ENCODE measurements at places on chromosomes 6 and 20.
A peak's percentile ranks its signal among the peaks of the same experiment; 100 is the strongest.

GRCh38 chr6:34616227-34616585 is 60.1 kb upstream of the SPDEF start:
- DNase-seq: no peak

DNA sequence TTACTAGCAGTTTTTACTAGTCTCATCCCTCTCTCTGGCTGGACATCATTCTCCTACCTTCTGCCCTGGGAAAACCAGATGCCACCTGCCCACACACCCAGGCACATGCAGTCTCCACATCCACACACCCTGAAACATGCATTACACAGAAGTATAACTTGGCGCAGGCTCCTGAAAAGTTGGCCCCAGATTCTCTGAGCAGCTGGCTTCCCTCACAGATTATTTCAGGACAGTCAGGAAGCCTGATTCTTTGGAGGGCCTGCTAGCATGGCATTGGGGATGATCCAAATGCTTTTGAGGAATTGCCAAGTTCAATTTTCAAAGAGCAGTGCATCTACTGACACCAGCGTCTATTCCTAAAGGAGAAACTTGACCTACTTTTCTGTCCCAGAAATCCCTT is 27.8 kb upstream of the KIF16B start:
- no peak for DNase-seq

DNA sequence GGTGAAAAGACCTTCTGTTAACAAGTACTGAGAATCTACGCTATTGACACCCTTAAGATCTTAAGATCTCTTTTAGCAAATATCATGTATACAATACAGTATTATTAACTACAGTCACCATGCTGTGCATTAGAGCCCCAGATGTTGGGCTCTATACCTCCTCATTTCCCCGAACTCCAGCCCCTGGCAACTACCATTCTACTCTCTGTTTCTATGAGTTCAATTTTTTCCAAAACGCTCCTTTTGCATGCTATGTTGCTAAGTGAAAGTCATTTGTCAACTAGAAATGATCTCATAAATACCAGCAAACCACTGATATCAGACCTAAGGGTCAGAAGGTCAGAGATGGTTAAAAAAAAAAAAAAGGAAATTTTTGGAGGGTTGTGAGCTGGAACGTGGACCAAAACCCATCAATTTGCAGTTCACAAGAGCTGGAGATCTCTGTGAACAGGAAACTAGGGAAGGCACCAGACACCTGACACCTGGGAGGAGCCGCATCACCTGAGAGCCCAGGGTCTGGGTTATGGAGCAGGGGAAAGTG is 122.0 kb upstream of the KCNK16 start:
- no peak for DNase-seq

DNA sequence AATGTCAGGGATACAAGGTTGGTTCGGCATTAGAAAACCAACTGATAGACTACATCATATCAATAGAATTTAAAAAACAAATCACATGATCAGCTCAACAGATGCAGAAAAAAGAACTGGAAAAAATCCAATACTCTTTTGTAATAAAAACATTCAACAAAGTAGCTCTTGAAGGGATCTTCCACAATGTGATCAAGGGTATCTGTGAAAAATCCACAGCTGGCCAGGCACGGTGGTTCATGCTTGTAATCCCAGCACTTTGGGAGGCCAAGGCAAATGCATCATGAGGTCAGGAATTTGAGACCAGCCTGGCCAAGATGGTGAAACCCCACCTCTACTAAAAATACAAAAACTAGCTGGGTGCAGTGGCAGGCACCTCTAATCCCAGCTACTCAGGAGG is 63.1 kb downstream of the ASCC3 start:
- DNase-seq: no peak

GRCh38 chr6:81998432-81998831 is 246.0 kb upstream of the TENT5A start:
- no peak for DNase-seq

DNA sequence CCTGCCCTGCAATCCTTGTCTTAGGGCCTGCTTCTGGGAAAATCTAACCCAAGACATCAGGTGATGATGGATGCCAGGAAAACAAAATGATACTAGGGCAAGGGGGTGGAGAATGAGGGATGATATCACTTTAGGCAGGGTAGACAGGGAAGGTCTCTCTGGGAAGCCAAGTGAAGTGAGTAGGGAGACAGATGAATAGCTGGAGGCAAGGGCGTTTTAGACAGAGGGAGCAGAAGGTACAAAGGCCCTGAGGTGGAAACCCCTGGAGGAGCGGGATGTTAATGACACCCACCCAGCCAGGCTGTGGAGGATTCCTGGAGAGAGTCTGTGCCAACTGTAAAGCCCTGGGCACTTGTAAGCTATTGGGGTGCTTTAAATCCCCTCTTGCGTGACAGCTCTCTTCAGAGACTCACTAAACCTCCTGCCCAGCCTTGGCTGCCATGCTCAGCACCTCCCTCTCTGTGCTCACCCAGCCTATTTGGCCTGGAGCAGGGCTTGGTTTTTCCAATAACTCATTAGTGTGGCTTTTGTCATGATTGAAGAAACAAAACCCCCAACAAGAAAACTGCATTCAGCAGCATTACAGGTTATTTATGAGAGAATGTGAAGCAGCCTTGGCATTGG is 12.4 kb upstream of the MDGA1 start:
- DNase-seq: no peak

- DNase-seq: peak; percentile 50
These were observed 28.9 kb upstream of the CCR6 start for GRCh38 chr6:167093922-167094432.

DNA sequence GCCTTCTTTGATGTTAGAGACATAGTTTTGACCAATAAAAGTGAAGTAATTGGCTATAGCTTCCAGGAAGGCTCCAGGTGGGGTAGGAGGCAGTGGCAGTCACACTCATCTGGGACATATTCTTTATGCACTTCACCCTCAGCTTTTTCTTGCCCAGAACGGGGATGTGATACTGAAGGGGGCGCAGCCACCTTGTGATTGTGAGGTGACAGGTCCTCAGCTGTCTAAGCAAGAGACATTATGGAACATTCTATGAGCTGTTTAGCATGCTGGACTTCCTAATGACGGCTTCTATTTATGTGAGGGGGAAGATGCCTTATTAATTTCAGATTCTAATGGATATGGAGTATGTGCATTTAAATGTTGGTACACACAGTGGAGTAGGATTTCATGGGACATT is 151.3 kb upstream of the ZFP64 start:
- DNase-seq: no peak

DNA sequence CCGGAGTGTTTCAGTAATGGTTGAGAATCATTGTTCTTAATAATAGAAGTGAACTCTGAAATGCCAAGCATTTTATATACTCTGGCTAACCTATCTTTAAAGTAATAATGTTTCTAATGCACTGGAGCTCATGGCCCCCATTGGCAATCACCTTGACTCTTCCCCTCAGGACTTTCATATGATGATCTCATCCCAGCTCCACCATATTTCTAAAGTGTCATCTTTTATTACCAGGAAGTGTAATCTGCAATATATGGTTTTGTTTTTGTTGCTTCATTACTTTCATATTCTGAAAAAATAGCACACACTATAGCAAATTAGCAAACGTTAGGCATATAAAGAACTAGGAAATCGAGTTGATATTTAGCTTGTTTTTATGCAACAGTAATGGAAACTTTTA is 60.3 kb downstream of the TULP4 start:
- no peak for DNase-seq

DNA sequence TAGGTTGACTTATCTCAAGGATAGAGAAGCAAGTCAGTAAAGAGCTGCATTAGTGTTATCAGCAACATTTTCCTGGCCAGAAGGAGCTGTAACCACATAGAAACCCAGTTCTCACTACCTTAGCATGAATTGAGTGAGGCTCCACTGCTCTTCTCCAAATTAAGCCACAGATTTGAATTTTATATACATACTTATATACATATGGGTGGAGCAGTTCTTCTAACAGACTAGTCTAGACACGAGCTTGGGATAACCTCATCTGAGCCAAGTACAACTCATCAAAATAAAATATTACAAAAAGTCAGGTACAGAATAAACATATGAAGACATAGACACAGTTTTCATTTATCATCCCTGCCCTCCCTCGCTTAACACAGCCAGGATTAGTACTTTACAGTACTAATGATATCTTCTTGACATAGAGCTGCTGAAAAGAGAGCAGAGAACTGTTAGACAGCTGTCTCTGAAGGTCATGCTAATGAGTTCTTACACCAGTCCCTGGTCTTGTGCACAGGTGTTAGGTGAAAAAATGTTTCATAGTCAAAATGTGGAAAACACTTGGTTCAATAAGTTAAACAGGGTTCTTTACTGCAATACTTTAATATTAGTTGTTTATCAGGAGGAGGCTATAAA is 147.4 kb upstream of the HTR1E start:
- DNase-seq: no peak

GRCh38 chr20:57813509-57814269 is 103.9 kb upstream of the PMEPA1 start:
- no peak for DNase-seq

- no peak for DNase-seq
These were observed 283.0 kb downstream of the HTR1B start for GRCh38 chr6:77180326-77180725.

GRCh38 chr6:151101161-151101815 is 138.5 kb upstream of the AKAP12 start:
- no peak for DNase-seq

DNA sequence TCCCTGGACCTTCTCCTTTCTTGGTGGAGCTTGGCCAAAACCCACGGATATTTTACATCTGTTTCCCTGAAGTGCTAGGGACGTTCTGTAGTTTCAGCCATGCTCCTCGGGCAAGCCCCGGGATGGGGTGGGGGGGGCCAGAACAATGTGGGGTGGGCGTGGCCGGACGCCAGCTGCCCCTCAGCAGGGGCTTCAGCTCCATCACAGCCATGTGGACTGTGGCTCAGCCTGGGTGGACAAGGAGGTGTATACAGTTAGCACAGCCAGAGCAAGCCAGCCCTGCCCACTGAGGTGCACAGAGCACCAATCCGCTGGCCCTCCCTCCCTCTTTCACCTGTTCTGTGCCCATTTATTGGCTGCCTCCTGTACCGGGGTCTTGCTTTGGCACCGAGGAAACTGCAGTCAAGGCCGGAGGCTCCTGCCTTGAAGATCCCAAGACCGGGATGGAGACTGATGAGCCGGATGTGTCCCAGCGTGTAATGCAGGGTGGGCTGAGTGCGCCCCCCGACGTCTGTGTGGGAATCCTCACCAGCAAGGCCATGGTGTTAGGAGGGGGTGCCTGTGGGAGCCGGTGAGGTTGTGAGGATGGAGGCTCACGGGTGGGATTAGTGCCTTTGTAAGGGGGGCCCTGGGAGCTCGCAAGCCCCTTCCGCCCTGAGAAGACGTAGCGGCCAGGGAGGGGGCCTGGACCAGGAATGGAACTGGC is 28.0 kb downstream of the FRMD1 start:
- DNase-seq: no peak

DNA sequence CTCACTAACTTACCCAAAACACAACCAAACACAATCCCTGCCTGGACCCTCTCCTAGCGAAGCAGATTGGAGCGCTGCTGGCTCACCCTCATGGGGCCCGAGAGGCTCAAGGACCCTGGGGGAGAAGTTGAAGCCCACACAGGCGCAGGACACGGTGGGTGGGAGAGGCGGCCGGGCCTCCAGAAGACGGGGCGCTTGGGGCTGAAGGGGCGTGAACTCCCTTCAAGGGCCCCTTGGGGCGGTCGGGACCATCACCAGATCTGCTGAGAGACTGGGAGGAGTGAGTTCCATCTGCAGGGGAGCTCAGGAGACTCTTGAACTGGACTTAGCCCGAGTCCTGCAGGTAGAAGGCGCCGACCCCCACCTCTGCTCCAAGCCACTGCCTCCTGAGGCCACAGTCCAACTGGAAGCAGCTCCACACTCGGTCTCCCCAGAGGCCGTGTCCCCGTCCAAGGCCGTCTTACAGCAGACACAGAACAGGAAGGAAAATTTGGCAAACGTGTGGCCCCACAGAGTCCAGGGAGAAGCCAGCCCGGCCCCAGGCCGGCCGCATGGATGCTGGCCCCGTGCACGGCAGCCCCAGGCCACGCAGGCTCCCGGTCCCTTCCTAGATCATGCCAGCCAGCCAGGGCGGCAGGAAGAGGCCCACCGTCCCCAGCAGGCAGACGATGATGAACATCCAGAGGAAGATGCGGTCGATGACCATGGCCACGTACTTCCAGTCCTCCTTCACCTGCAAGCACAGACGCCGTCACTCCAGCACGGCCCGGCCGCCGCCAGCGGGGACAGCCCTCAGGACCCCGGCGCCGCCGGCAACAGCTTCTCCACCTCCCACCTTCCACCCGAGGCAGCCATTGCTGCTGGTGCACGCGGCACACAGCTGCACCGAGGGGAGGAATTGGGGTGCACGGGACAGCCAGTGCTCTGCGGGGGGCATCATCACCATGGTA is 14.7 kb downstream of the CHRNA4 start:
- DNase-seq: no peak

DNA sequence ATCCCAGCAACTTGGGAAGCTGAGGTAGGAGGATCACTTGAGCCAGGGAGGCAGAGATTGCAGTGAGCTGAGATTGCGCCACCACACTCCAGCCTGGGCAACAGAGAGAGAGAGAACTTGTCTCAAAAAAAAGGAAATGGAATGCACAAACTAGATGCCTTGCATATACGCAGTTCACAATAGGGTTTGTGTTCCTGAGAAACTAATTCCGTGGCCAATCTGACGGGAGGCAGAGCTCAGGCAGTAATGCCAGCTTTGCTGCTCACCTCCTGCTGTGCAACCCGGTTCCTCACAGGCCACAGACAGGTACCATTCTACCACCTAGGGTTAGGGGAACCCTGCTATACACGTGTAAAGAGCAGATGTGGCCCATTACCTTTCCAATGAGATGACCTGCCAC is 1.4 kb downstream of the CDK5RAP1 start:
- no peak for DNase-seq

DNA sequence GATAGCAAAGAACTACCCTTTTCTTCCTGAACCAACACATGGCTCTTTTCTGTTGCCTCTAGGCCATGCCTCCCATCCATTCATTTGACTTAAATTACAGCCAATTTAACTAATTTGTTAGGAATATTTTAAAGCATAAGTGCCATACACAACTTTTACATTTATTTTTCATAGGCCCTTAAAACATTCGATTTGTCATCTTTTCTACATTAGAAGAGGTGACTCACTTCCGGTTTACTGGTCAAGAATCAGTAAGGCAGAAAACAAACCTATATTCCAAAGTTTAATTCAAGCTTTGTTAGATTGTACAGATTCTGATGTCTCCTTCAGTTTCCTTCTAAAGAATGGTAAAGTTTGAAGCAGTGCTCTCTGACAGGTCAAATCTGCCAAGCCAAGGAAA is 344.3 kb downstream of the SAMD5 start:
- no peak for DNase-seq

DNA sequence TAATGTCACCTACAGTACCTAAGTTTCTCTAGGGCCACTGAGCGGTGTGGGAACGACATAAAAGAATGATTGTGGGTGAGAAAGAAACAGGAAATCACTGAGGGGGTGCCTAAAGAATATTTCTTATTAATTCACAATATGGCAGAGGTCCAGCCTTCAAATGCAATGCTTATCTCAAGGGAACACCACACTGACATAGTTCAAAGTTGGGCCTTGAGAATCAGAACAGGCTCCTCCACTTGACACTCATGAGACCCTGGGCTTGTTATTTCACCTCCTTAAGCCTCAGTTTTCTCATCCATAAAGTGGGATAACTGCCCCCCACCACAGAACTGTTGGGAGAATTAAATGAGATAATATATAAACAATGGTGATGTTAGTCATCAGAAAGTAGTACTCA is 40.4 kb upstream of the ARHGAP18 start:
- no peak for DNase-seq

GRCh38 chr6:160328447-160328846 is 19.7 kb upstream of the SLC22A3 start:
- DNase-seq: no peak

All from stimulated activated CD8-positive, alpha-beta memory T cell treated with anti-CD3 and anti-CD28 coated beads, Interleukin-2, amount 100 ng/mL, for 48 hours (primary cell).